ENCODE measurements at places on chromosomes 1 and 21.

- no peak for DNase-seq
Measured at GRCh38 chr21:45825219-45825618, 156.4 kb upstream of the COL6A1 start.

DNA sequence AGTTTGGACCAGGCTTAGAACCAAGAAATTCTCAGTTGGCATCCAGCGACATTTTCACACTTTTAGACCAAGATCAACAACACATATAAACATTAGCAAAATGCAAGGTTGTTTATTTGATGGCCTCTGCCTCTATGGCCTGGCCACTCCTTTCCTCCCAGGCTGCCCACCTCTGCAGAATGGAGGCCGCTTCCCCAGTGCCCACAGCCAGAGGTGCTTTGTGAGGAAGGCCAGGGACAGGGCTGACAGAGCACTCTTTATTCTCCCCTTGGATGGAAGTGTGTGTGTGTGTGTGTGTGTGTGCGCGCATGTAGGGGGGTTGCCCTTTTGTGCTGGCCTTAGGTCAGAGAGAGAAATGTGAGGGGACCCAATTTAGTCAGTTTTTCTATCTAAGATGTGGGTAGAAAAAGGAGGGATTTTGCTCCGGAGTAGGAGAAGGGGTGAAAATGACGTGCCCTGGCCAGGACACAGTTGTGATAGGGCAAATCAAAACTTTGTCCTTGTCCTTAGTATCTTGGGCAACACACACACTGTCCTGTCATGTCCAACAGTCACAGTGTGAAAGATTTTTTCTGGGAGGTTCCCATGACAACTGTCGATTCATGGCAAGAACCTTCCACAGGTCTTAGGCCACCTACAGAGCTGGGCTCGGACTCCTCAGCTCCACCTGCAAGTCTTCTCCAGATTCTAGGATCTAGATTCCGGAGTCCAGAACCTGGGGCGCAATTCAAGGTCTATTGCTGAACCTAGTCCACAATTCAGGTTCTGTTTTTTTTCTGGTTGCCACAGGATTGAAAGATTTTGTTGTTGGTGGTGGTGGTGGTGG lies 104.9 kb upstream of the SLC2A1 start:
- no peak for DNase-seq

- DNase-seq = no peak
Measured at GRCh38 chr1:35899941-35900340, 16.9 kb downstream of the AGO1 start.

- no peak for DNase-seq
Measured at GRCh38 chr1:211874521-211875347, 44.2 kb upstream of the LPGAT1 start.

DNA sequence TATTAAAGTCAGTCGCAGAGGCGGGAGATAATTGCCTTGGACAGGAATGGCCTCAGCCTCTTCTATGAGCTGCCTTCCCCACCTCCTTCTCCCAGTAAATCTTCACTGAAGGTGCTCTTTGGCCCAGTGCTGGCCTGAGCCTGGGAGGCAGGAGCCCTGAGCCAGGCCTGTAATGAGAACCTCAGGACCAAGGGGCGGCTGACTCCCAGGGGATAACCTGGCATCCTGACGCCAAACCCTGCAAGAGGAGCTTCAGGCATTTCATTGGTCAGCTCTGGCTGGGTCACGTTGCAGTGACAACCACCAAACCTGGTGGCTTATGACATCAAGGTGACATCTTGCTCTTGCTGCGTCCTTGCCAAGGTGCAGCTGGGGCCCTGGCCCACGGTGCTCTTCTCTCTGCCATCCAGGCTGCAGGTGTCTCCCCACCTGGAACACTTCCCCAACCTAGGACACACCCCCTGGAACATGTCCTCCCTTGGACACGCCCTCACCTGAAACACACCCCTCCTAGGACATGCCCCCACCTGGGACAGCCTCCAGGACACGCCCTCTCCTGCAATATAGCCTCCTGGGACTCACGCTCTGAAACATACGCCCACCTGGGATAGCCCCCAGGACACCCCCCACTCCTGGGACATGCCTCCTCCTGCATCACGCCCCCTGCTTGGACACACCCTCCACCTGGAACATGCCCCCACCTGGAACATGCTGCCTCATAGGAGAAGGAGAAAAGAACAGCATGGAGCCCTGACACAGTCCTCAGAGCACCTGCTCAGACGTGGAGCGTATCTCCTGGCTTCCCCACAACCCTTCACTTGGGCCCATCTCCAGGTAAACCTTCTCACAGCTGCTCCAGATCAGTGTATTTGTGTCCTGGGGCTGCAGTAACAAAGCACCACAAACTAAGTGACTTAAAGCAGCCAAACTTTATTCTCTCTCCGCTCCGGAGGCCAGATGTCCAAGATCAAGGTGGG lies 333.6 kb downstream of the NPHP4 start:
- DNase-seq = no peak
